ENCODE measurements at places on chromosomes 5 and 9.

DNA sequence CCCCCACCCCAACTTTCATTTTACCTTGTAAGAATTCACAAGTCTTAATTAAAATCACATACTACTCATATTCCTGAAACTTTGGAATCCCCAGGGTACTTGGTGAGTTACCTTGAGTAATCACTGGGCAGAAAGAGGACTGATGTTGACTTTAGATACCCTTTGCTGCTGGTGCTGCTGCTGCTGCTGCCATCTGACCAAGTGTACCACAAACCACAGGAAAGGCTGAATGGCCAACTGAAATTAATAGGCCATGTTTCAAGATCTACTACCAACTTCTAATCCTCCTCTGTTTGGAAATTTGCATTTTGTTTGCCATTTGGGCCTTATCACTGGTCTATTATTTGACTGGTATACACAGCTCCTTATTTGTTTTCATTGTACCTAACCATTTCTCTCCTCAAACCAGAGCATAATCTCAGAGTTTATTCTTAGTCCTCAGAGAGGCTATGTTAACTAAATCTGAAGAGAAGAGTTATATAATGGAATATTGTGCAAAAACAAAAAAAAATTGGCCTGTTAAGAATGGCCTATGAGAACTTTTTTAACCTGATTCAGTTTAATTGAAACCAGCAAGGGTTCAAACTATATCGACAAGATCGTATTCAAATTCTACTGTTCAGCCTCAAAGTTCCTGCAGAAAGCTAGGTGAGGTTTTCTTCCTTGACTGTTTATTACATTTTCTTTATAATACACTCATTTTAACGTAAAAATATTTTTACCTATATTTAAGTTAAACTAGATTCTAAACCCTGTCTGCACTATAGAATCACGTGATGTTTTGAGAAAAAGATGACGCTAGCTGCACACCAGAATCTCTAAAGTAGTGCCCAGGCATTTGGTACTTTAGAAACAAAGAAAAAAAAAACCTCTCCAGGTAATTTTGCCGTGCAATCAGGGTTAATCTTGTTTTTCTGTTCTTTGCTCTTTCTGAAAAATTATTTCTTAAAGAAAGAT, 13.1 kb downstream of the SELENOP start:
- H3K4me3 ChIP-seq: no peak overlapping the region
- DNase-seq: no peak
- H3K4me1 ChIP-seq: no peaks in the 10 kb centered on the region
- no peaks in the 10 kb centered on the region for H3K27me3 ChIP-seq
- H3K36me3 ChIP-seq: no peaks in the 10 kb centered on the region
- no peak overlapping the region for H3K27ac ChIP-seq

DNA sequence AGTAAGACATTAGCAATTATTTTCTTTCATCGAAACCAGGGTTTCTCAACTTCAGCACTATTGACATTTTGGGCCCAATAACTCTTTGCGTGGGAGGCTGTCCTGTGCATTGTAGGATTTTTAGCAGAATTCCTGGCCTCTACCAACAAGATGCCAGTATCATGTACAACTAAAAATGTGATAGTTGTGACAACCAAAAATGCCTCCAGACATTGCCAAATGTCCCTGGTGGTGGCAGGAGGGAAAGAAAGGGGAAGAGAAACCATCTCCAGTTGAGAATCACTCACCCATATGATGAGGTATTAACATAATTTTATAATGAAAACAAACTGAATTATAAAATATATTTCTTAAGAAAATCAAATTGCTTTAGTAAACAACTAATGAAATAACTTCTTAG, 406.1 kb downstream of the RAB3C start:
- H3K27me3 ChIP-seq: no peaks in the 10 kb centered on the region
- no peaks in the 10 kb centered on the region for H3K36me3 ChIP-seq
- DNase-seq: no peak
- H3K4me3 ChIP-seq: no peak overlapping the region
- no peak overlapping the region for H3K27ac ChIP-seq

- H3K27me3 ChIP-seq: no peaks in the 10 kb centered on the region
- H3K27ac ChIP-seq: no peak overlapping the region
- DNase-seq: no peak
- H3K4me3 ChIP-seq: no peak overlapping the region
- no peaks in the 10 kb centered on the region for H3K36me3 ChIP-seq
- H3K4me1 ChIP-seq: no peaks in the 10 kb centered on the region
Observed at GRCh38 chr9:27539479-27540441, 10.1 kb upstream of the MOB3B start.

DNA sequence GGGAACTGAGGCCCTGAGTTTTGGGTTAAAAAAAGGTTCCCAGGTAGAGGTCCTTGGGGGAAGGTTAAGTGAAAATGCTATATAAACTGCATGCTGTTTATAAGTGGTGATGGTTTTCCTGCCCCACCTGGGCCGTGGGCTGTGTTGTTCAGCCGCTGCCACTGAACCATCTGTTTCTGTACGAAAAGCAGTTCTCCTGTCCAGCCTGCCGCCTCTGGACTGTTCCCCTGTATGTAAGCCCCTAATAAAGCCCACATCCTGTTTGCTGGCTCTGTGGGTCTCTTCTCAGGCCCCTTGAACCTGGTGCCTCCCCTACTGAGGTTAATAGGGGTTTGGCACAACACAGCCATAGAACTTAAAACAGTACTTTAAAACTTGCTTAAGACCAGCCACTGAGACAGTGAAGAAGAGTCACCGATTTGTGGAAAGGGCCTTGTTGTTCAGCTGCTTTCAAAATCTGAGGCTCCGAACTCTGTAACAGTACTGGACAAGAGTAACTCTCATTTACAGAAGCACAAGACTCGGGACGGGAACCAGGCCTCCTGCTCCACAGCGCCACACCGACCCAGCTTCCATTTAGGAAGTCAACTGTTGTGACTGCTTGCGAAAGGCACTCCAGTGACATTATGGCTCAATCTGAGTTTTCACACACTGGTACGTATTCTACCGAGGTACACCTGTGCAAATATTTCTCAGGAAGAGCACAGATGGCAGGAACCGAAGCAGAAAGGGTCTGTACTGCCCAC, 192.5 kb downstream of the CDK5RAP2 start:
- H3K4me1 ChIP-seq: no peaks in the 10 kb centered on the region
- DNase-seq: no peak
- no peaks in the 10 kb centered on the region for H3K27me3 ChIP-seq
- H3K4me3 ChIP-seq: no peak overlapping the region
